ENCODE measurements at places on chromosomes 11 and 22. TPM values are rescaled to one million over a fixed set of nuclear protein-coding genes. Genes with fewer than 3 reads are reported as not detected.

DNA sequence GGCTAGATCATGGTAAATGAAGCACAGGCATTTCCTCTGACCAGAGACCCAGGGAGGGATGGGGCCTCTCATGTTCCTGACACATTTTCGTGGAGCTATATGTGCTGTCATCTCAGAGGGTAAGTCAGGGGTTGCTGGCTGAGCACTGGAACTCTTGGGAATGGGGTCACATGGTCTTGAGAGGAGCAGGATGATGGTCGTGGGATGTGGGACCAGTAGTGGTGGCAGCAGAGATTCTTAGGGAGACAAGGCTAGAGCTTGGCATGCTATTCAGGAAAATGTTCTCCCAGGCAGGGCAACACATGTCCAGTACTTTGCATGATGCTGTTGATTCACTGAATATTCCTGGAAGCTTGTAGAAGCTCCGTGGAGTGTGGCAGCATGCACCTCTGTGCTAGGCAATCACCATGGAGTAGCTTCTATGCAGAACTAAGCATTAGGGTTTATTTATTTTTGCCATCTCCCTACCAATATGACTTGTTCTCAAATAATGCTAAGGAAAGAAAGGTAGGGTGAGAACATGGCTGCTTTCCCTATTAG, 31.4 kb upstream of the TTC12 start:
- no peak for DNase-seq
- no peak overlapping the region for H3K27ac ChIP-seq
- H3K4me1 ChIP-seq: no peaks in the 10 kb centered on the region
- H3K4me3 ChIP-seq: no peak overlapping the region
- no peaks in the 10 kb centered on the region for H3K36me3 ChIP-seq

DNA sequence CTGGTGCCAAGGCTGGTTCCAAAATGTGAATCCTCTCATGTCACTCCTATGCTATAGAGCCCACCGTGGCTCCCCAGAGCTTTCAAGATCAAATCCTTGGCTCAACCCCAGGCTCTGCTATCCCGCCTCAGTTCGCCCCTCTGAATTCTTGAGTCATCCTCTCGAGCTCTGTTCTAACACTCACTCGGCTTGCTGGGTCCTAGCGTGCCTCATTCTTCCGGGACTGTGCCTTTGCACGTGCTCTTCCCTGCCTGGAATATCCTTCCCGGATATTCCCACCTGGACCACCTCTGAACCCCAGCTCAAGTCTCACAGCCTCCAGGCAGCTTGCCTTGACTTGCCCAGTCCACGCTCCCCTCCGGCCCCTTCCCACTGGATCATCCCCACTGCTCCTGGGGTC, 13.0 kb downstream of the KCTD17 start:
- no peak overlapping the region for H3K27ac ChIP-seq
- no peak for DNase-seq
- H3K4me3 ChIP-seq: no peak overlapping the region

GRCh38 chr22:43118953-43119458, 8.5 kb downstream of the BIK start:
- H3K36me3 ChIP-seq: no peaks in the 10 kb centered on the region
- H3K4me3 ChIP-seq: no peak overlapping the region
- H3K27me3 ChIP-seq: no peaks in the 10 kb centered on the region
- H3K4me1 ChIP-seq: peaks cover 7% of the 10 kb centered on the region

- peak; percentile 30 for DNase-seq
- H3K27ac ChIP-seq: no peak overlapping the region
- no peaks in the 10 kb centered on the region for H3K36me3 ChIP-seq
- no peaks in the 10 kb centered on the region for H3K27me3 ChIP-seq
Measured at GRCh38 chr11:107563702-107564101, 1.8 kb downstream of the ALKBH8 start.

GRCh38 chr11:13669544-13670488, 1.3 kb downstream of the FAR1 start:
- H3K4me3 ChIP-seq: peak overlapping the region; percentile 81
- H3K36me3 ChIP-seq: no peaks in the 10 kb centered on the region
- peaks cover 24% of the 10 kb centered on the region for H3K4me1 ChIP-seq
- no peaks in the 10 kb centered on the region for H3K27me3 ChIP-seq
- peak overlapping the region; percentile 50 for H3K27ac ChIP-seq

IL17REL gene
- total RNA-seq: 0.10 TPM

Measured in T-cell (primary cell).